ENCODE measurements at places on chromosomes 2 and 18. TPM values are rescaled to one million over a fixed set of nuclear protein-coding genes. Genes with fewer than 3 reads are reported as not detected.

- DNase-seq, result peak; percentile 75
Measured at GRCh38 chr2:88874063-88874657, 182.7 kb downstream of the RPIA start.

GRCh38 chr2:173851141-173851641 lies 114.0 kb downstream of the SP3 start:
- peak; percentile 96 for DNase-seq

- no peak for DNase-seq
Measured at GRCh38 chr2:230325316-230326243, 1.4 kb upstream of the SP140L start.

GRCh38 chr2:75194184-75194868 lies 5.0 kb downstream of the TACR1 start:
- no peak for DNase-seq

GRCh38 chr2:26184555-26185303 lies 11.8 kb downstream of the GAREM2 start:
- DNase-seq, result peak; percentile 83

- no peak for DNase-seq
Measured at GRCh38 chr2:187054501-187055319, 205.7 kb upstream of the ZSWIM2 start.

- no peak for DNase-seq
Measured at GRCh38 chr2:68698567-68699377, 35.8 kb upstream of the ARHGAP25 start.

- DNase-seq, result peak; percentile 60
Measured at GRCh38 chr2:241315879-241316631, at the start of gene SEPTIN2. Gene SEPTIN2, plus strand, starts transcription at chr2:241315925. Its CDS starts 8,308 bp downstream, at chr2:241324233.

ZNF638 gene
- 123 TPM for total RNA-seq

TEX44 gene
- total RNA-seq, result not detected

- DNase-seq, result no peak
Measured at GRCh38 chr2:200033929-200034328, 78.5 kb downstream of the MAIP1 start.

DSC2 gene
- 0.82 TPM for total RNA-seq

DNA sequence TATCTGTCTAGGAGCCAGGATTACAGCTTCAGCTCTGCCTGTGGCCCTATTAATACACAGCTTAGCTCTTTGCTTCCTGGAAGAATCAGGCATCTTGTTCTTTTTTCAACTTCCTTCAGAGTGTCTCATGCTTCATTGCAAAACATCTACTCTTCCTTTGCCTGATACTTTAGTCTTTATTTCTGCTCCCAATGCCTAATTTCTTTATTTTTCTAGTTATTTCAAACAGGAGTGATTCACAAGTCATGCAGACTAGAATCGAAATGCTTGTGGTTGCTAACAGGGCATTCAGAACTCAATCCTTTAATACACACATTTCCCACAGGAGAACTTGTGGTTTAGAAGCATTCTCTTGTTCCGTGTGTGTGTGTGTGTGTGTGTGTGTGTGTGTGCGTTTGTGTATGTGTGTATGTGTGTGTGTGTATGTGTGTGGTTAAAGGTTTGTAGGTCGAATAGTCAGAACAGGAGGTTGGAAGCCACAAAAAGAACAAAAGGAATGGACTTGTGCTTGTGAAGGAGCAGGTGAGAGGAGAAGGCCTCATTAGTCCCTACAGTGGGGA lies 28.3 kb upstream of the INSIG2 start:
- DNase-seq, result peak; percentile 84

PKDCC gene
- total RNA-seq, result 57.8 TPM

DNA sequence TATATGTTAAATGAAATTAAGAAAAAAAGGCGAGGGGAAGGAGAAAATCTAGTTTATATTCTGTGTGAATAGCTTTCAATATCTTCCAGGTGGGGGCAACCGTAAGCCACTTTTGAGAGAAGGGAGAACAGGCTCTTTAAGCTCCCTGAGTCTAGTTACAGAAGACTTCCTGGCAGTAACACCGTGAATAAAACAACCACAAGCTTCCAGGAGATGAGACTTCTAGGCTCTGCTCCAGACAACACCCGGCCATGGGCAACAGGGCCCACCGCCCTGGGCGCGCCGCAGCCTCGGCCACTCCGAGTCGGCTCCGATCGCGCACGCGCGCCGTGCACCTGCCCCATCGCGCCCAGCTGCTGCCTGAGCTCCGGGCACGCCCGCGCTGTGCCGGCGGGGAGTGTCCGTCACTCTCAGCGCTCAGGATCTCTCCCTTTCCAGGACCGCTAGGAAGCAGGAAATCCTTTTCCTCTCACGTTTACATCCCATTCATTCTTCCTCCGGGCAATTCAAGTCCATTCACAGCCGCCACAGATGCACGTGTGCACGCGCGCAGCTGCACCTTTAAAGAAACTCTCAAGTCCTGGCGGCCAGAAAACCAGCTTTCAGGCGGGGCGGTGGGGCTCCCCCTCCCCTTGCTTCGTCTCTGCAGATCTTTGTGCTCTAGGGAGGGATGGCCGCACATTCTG lies 19.4 kb upstream of the PAX3 start:
- peak; percentile 69 for DNase-seq

DNA sequence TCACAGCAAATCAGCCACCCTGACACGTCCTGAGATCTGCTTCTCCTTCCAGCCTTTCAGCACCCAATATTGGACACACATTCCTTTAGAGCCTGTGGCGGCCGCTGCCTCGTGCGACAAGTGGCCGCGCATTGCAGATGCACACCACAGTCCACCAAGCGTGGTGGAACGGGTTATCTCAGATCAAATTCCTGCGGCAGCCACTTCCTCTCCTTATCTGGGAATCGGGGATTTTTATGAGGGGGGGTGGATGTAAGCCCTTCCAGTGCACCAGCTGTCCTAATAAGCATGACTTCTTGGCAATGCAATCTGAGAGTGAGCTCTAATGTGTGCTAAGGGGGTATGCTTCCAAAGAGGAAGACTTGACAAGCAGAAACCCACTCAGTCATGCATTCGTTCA lies 18.3 kb upstream of the BMP10 start:
- DNase-seq, result peak; percentile 35

GRCh38 chr2:201279079-201279478 lies 18.7 kb downstream of the CASP8 start:
- no peak for DNase-seq

DNA sequence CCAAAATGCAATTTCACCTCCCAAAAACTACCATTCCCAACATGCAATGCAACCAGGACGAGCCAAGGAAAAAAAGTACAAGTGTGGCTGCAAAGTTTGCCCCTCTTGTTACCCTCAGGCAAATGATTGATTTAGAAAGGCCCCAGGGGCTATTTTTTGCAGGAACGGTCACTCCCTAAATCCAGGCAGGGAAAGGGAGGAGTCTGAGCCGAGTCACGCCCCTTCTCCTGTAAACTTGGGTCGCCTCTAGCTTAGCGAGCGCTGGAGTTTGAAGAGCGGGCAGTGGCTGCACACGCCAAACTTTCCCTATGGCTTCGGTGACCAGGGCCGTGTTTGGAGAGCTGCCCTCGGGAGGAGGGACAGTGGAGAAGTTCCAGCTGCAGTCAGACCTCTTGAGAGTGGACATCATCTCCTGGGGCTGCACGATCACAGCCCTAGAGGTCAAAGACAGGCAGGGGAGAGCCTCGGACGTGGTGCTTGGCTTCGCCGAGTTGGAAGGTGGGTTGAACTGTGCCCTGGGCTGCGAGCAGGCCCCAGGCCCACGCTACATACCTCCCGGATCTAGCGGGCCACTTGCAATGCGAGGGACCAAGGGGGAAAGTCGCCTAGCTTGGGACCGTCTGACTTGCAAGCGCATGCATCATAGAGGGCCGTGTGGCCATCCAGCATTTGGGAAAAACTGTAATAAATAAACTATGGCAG lies at the start of gene GALM:
Gene GALM (plus strand): TSS at position 261 of the 702 bp plus-strand sequence. CDS start 48 bp downstream, at position 309.
- DNase-seq, result peak; percentile 99

DNA sequence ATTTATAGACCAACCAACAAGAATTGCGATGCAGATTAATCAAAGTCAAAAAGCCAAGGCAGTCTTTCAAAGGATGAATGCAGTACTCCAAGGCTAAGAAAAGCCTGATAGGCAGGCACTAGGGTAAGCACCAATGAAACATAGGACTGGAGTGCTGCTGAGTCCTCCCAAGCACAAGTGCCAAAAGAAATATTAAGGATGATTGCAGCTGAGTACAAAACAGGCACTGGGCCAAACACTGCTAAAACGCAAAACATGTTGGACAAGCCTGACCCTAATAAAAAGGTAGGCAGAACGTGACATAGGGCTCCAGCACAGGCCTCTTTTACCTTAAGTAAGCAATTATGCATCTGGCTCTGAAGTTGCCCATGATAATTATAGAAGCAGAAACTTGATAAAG lies 160.1 kb upstream of the LRP1B start:
- DNase-seq, result no peak

GRCh38 chr2:232637866-232638583 lies 4.6 kb downstream of the EFHD1 start:
- DNase-seq, result no peak

DNA sequence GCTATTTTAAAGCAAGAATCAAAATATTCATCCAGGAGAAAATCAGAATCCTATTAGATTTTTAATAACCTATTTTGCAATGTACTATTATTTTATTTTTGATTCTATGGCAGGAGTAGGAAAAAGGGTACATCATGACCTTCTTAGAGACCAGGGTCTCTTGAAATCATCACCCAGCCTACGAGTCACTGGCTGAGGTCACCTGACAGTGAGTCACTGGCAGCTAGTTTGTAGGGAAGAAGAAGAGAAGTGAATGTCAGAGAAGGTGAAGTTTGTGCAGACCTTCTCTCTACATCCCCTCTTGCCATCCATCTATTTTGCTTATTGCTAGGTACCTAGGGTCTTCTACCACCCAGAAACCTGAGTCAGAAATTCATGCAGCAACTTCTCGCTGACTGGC lies 144.2 kb downstream of the ALK start:
- DNase-seq, result no peak

SCG2 gene
- 3.4 TPM for total RNA-seq
